Psoas muscle (tissue), 8 donors: ENCODE measurements at places on chromosomes 5 and 9.

DNA sequence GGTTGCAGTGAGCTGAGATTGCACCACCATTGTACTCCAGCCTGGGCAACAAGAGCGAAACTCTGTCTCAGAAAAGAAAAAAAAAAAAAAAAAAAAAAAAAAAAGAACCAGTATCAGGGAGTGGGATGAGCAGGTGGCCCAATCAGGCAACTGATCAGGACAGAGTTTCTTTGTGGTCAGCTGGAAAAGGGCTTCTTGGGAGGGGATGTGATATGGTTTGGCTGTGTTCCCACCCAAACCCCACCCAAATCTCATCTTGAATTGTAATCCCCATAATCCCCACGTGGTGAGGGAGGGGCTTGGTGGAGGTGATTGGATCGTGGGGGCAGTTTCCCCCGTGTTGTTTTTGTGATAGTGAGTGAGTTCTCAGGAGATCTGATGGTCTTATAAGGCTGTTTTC lies 4.7 kb upstream of the GCNT1 start:
- no peak for DNase-seq

GRCh38 chr5:93921001-93921400 lies 179.6 kb upstream of the POU5F2 start:
- DNase-seq: no peak

GRCh38 chr9:137256856-137257255 lies 1.7 kb downstream of the NELFB start:
- DNase-seq: no peak

DNA sequence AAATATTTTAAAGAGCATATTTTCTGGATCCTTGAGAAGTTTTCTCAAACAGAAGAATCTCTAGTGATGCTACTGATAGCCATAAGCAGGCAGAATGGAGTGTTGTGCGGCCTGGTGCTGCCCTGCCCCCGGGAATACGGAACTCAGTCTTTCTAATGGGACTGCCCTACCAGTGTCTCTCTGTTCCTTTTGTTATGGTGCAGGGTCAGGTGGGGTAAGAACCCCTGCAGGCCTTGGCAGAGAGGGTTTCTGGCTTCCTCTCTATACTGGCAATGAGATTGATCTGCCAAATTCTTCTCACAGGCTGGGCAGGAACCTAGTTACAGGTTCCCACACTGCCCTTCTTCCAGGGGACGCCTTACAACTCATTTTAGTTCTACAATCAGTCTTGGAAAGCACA lies 2.6 kb downstream of the IL5 start:
- DNase-seq: no peak

- no peak for DNase-seq
Measured at GRCh38 chr5:149878371-149878770, 66.2 kb downstream of the PDE6A start.

DNA sequence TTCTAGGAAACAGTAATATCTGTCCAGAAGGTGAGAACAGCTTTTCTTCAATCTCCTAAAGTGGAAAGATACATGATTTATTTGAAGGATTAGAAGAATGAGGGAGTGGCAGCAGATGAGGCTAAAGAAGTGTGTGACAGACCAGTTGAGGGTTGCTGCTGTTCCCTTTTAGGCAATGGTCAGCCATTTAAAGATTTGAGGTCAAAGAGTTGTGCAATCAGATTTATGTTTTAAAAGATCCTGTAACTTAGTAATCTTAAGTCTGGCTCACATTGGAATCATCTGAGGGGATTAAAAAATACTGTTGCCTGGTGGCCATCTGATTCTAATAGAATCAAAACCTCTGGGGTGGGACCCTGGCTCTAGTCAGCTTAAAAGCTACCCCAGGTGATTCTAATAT lies 4.3 kb upstream of the SGCD start:
- no peak for DNase-seq

DNA sequence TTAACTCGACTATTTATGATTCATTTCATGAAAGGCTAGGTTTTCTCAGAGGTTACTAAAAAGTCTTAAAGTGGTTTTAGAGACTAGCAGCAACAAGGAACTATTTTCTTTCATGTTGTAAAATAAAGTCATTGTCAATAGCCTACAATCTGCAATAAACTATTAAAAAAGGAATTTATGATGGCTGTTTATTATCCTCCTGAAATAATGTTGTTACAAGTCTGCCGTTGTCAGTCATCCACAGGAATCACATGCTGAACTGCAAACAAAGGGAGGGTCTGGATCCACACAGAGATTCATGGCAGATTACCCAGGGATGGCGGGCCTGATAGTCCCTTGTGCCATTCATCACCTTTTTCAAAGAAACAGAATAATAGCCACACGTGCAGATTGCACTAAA lies 49.2 kb downstream of the TMEM174 start:
- DNase-seq: no peak

- no peak for DNase-seq
Measured at GRCh38 chr9:127886401-127886972, 9.0 kb upstream of the AK1 start.

- no peak for DNase-seq
Measured at GRCh38 chr9:107972346-107972745, 482.8 kb upstream of the KLF4 start.

DNA sequence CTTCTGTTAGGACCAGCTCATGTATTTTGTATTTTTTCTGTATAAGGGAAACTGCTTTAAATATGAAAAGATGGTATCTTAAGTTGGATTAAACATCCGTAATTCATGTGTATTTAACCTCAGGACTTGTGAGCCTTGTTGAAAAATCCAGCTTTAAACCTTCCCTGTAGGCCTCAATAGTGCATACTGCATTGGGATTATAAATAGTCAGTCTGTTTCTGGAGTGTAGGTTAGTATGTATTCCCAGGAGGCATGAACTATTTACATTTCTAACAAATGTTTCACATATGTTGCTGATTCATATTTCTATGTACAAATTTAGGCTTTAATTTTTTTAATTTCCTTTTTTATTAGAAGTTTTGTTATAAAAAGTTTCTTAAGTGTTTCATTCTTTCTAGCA lies 137.9 kb upstream of the GRHPR start:
- no peak for DNase-seq

GRCh38 chr5:174356536-174356935 lies 311.0 kb downstream of the NSG2 start:
- no peak for DNase-seq

DNA sequence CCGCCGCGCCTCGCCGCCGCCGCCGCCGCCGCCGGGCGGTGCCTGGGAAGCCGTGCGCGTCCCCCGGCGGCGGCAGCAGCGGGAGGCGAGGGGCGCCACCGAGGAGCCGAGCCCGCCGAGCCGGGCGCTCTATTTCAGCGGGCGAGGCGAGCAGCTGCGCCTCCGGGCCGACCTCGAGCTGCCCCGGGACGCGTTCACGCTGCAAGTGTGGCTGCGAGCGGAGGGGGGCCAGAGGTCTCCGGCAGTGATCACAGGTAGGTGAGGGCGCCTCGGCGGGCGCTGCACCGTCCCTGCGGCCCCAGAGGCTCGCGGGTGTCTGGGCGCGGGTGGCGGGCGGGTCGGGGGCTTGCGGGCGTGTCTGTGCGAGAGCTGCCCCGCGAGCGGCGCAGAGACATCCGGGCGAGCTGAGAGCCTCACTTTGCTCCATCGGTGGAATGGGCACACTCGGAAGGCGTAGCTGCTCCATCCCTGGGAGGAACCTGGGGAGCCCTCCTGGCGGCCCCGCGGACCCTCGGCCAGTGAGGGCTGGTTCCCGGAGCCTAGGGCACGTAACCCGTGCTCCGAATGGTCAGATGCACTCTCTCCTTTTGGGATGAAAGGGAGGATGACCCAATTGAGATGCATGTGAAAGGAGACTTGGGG lies 864 bp downstream of the PAPPA start:
- peak; percentile 23 for DNase-seq

DNA sequence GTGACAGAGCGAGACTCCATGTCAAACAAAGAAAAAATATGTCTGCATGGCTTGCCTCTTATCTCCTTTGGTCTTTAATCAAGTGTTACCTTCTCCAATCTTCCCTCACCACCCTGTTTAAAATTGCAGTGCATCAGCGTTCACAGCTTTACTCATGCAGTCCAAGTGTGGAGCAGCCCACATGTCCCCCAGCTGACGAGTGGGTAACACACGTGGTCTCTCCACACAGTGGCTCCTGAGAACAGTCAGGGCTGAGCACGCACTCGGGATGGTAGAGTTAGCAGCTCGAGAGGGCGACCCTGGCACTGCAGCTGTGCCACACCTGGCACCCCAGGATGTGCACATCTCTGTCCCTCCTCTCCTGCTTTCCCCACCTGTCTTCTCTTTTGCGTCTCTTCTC lies 25.9 kb upstream of the CFAP157 start:
- DNase-seq: no peak

DNA sequence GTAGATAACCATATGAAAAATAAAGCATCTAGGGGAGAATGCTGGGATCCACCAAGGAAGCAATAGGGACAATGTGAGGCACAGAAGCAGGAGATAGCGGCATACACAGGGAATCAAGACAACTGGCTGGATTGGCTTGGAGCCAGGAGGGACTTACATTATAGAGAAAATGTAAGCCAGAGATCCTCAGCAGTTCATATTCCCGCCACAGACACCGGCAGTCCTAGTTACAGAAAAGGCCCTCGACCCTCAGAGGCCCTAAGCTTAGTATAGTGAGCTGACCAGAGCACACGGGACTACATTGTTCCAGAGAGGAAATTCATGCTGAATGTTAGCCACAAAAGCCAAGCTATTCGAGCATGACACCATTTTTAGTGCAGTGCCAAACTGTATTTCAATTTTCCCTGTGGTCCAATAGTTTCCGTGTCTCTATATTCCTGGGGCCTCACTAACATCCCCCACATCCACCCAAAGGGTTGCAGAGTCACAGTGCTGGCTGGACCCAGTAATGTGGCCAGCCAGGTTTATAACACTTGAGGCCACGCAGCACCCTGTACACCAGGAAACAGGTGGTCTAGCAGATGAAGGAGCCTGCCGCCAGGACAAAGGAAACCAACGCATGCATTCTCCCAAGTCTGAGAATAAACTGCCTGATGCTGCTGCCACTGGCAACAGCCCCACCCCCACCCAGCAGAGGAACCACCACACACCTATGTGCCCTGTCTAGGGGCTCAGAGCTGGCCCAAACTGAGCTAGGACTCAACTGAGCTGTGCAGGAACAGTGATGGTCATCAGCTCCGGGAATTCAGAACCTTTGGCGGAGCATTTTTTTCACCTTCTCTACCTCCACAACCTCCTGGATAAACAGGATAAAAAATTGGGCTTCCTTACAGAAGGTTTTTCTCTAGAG lies 693.2 kb upstream of the CHD1 start:
- no peak for DNase-seq

DNA sequence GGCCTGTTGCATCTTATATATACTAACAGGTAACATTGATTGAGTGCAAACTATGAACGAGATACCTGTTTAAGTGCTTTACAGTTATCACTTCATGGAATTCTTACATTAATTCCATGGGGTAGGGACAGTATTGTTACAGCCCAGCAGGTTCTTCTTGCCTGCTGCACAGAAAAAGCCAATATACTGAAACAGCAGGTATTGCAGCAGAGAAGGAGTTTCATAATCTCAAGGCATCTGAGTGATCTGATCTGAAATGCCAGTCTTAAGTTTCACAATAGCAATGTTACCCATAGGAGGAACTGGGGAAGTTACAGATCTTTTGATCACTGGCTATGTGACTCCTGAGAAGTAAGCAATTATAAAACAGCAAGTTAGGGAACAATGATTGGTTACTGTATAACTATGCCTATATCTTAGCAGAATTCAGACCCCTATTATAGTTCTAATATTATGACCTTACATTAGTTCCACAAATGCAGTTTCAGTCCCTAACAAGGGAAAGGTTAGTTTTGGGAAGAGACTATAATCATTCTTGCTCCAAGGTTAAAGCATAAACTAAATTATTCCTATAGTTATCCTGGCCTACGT lies 126.5 kb upstream of the BNC2 start:
- no peak for DNase-seq

GRCh38 chr9:97629156-97629555 lies 4.0 kb downstream of the TSTD2 start:
- DNase-seq: no peak

DNA sequence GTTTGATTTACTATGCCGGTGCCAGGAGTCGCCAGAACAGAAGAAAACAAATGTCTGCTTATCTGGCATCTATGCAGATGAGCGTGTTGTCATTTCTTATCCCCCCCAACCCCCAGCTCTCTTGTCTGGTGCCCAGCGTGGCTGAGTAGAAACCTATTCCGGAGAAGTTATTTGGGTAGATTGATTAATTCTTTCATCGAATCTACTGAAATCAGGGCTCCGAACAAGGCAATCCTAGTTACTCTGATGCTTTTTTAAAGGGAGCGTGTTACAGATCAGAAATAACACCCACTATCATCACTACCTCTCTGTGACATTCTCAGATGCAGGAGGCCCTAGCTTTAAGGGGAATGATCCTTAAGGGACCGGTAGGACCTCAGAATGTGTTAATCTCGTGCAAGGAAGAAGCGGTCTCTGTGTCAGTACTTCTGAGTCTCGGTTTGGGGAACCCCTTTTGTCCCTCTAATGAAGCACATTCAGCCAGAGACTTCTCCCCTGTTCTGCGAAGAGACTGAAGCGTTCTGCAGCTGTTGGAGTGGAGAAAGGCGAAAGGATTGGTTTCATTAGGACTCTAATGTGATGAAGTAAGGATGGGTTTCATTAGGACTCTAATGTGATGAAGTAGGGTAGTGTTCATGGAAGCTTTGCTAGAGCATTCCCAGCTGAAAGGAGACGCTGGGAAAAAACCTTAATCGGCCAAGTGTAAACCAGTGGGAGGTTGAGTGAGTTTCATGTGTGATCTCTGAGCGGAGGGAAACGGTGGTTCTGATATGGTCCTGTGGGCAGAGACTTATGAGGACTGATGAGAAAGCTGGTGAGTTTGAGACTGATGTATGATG lies 1.5 kb downstream of the PIP5K1B start:
- DNase-seq: no peak

GRCh38 chr9:14906000-14906399 lies 4.2 kb downstream of the FREM1 start:
- DNase-seq: no peak

DNA sequence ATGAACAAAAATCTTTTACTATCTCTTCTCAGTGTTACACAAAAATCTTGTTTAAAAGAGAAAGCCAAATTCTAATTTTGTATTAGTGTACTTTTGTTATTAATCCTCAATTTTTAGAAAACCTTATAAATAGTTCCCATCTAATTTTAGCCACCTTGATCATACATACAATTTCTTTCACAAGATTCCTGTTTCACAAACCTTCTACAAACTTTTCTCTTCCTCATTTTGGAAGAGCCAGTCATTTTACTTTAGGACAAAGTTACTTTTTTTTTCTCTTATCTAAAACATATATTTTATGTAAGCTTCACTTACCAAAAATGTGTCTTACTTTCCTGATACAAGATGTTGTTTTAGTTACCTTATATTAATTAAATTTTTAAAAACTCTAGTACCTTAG lies 161.3 kb downstream of the YIPF5 start:
- no peak for DNase-seq

DNA sequence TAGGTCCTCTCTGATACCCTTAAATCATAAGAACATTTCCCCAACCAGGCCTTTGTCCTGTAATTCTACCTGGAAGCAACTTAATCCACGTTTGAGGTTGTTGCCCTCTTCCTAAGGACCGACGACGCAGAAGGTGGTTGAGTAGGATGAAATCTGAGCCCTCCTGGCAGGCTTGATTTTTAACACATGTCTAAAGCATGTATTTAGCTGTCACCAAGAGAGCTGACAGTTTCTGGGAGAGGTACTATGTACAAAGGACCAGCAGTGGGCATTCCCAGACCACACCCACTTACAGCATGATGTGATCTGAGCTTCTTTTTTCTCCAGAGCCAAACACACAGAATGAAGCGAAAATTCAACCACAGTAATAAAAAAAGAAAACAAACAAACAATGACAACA lies 260.9 kb downstream of the SH3GL2 start:
- DNase-seq: no peak

GRCh38 chr5:78289911-78290310 lies 4.6 kb downstream of the AP3B1 start:
- no peak for DNase-seq

- no peak for DNase-seq
Measured at GRCh38 chr9:123361731-123362510, 5.9 kb downstream of the CRB2 start.
